Right lung (tissue), 10 donors: ENCODE measurements at places on chromosomes 11 and 22. TPM values are rescaled to one million over a fixed set of nuclear protein-coding genes. Genes with fewer than 3 reads are reported as not detected.

The MRPL21 gene
- polyA plus RNA-seq: 70.8 TPM

The OR4D5 gene
- polyA plus RNA-seq: not detected

The FGF19 gene
- 0.06 TPM for polyA plus RNA-seq

The DKK3 gene
- 144 TPM for polyA plus RNA-seq

The VSTM5 gene
- 0.96 TPM for polyA plus RNA-seq

The DCDC1 gene
- 1.8 TPM for polyA plus RNA-seq

The GUCY1A2 gene
- 26.8 TPM for polyA plus RNA-seq

The POU2AF1 gene
- polyA plus RNA-seq: 0.91 TPM

The MRPL17 gene
- 52.6 TPM for polyA plus RNA-seq

The GDPD5 gene
- 21.0 TPM for polyA plus RNA-seq

The REXO2 gene
- 99.2 TPM for polyA plus RNA-seq

- DNase-seq: no peak
These were observed 4.4 kb downstream of the NCAM1 start for GRCh38 chr11:112965656-112966055.

GRCh38 chr22:48743601-48744282 is 1083.9 kb downstream of the BRD1 start:
- DNase-seq: no peak

DNA sequence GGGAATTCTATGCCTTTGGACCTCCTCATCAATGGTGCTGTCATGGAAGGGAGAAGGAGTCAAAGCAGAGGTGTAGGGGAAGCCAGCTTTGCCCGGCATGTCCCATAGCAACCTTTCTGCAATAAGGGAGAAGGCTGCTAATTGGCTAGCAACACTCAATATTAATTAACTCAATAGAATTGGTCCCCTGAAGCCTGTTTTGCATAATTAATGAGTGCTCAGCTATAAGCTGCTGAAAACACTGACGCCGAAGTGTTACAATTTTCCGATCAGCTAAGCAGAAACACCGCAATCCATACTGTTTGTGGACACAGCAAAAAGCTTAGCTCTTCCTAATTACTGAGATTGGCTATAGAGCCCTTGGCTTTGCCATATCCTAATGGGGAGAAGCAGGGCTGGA is 245.0 kb downstream of the CSNK2A3 start:
- DNase-seq: no peak

GRCh38 chr11:35275786-35276170 is 136.8 kb downstream of the CD44 start:
- no peak for DNase-seq

DNA sequence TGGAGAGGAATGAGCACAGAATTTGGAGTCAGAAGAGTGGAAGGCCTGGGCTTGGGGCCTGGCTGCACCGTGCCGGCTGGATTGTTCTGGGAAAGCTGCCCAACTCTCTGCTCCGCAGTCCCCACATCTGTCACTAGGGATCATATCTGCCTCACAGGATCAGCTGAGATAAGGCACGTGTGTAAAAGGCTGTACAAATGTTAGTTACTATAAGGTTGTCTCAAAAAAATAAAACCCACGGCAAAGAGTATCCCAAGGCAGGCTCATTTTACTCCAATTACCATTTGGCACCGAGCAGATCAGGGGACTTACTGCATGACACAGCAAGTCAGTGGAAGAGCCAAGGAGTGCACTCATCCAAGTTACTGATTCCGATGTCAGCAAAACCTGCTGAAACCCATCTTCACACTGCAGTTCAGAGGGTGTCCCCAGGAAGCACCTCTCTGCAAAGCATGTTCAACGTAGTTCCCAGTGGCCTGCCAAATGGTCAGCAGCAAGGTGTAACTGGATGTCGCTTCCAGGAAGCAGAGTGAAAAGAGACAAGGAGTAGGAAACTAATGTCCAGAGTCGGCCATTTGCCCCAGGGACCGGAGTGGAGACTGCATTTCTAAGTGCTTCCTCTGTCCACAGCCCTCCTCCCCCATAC is 18.1 kb upstream of the MRTFA start:
- peak; percentile 75 for DNase-seq

GRCh38 chr11:103729617-103730016 is 306.8 kb upstream of the DDI1 start:
- DNase-seq: no peak

GRCh38 chr22:33247758-33248157 is 189.6 kb upstream of the SYN3 start:
- DNase-seq: no peak

GRCh38 chr11:102260241-102260640 is 57.0 kb upstream of the BIRC3 start:
- no peak for DNase-seq

- no peak for DNase-seq
These were observed 508 bp upstream of the FLI1 start for GRCh38 chr11:128693416-128693712.

GRCh38 chr11:117618302-117618981 is 178.6 kb downstream of the DSCAML1 start:
- no peak for DNase-seq

DNA sequence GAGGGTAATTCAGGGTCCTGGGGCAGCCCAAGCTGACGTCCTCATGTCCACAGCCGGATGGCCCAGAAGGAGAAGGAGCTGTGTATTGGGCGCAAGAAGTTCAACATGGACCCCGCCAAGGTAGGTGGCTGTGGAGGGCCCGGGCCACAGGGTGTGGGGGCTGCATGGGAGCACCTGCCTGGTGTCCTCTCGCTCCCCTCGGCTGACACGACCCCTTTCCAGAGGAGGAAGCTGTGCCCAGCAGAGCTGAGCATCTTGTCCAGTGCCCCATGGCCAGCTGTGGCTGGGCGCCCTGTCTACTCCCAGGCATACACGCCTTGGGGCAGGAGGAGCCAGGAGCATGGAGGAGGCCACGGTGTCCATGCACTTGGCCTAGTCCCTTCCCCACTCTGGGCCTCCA is 13.6 kb downstream of the CYTH4 start:
- DNase-seq: no peak

DNA sequence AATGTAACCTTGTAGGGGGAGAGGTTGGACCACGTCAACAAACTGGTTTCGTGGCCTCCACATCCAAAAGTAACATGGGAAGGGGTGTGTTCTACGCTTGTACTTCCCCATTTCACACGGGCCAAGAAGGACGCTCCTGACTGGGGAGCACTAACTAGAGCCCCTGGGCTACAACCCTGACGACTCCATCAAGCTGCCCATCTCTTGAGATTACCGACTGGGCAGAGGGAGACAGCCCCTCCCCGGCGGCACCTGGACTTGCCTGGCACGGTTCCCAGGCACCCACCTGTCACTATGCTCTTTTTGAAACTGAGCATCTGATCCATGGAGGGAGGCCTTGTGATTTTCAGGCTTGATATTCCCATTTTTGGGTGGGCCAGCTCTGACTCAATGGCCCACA is 68.5 kb downstream of the SHANK2 start:
- DNase-seq: no peak

GRCh38 chr11:133930767-133931448 is 25.9 kb downstream of the IGSF9B start:
- no peak for DNase-seq

DNA sequence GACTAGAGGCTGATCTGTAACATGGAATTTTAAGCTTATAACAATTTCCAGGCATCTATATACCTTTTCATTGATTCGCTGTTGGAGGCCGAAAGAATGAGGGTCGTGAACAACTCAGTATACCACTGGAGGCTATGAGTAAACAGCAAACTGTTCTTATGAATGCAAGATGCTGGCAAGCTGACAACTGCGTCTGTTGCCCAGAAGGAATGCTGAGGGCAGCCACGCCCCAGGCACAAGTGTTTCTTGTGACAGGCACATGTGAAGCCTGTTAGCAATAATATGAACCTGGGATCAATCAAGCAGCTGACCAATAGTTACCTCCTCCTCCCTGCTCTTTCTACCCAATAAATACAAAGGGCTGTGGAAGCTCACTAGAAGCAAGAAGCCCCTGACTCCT is 15.3 kb downstream of the RTCB start:
- no peak for DNase-seq
